ENCODE measurements at places on chromosomes 12 and 14.

DNA sequence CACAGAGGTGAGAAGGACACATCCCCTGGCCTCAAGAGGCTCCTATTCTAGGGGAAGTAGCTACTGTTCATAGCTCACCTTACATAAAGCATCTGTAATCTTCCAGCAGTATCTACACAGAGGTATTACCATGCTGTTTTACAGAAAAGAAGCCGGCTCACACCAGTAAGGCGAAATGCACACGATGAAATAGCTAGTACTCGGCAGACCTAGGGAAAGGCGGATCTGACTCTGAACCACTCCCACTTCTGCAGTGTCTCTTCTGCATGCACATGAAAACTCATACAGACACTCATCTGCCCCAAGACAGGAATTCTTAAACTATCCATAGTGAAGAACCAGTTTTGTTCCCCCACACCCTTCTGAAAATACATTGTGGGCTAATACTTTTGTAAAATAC lies 73.6 kb downstream of the IQSEC3 start:
- no peak for DNase-seq

GRCh38 chr14:80003138-80003537 lies 208.2 kb downstream of the DIO2 start:
- DNase-seq, result no peak

GRCh38 chr14:78790271-78790670 lies 620.1 kb downstream of the NRXN3 start:
- no peak for DNase-seq

DNA sequence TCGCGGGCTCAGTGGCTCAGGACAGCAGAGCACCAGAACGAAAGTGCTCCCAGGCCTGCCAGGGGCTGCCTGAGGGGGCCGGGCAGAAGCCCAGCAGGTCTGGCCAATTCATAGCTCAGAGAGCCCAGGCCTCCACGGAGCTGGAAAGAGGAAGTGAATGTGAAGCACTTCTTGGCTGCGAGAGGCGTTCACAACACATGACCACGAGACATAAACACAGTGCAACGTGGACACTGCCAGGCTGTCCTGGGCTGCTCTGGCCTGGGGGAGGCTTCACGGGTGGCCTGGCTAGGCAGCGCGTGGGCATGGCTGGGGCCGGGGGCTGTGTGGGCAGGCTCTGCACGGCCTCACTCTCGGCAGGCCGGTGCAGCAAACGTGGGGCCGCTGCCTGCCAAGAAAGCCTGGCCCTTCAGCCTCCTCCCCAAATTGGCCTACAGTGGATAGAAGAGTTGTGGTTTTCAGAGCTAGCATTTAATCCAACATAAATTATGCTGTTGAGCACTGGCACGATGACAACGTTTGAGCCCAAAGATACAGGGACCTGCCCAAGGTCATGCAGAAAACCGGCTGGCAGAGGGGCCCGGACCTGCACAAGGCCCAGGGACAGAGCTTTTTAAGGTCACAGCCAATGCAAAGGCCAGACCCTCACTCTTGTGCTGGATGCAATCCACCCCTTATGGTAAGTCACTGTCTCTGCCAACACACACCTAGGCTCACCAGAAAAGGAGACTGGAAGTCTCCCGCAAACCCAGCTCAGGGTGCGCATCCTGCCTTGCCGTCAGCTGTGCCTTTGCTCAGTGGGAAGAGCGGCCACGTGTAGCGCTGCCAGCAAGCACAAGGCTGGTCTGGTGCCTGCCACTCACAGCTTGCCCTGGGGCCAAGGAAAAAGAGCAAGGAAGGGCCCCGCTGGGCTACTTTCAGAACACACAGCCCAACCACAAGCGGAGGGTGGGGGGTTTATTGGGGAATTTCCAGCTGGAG lies 8.6 kb downstream of the SLC25A29 start:
- DNase-seq, result no peak

- DNase-seq, result no peak
Observed at GRCh38 chr14:97315790-97316189, 518.6 kb downstream of the VRK1 start.

DNA sequence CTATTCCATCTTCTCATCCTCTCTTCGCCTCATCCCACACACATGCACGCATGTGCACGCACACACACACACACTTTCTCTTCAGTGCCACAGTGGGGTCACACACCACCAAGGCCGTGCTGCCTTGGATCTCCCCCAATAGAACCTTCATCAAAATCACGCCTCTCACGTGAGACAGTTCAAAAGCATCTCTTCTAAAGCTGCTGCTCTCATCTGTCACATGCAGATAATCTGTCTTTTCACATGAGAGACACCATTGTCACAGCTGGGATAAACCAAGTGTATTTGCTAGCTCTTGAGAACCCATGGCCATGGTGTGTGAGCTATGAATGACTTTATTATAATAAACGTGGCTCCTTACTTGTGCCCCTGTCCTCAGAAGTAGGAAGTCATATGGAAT lies 218.7 kb downstream of the EGLN3 start:
- DNase-seq, result no peak

GRCh38 chr12:103441437-103442181 lies 54.2 kb downstream of the C12orf42 start:
- no peak for DNase-seq

- DNase-seq, result no peak
Observed at GRCh38 chr12:73181244-73181643, 909.1 kb downstream of the TRHDE start.

DNA sequence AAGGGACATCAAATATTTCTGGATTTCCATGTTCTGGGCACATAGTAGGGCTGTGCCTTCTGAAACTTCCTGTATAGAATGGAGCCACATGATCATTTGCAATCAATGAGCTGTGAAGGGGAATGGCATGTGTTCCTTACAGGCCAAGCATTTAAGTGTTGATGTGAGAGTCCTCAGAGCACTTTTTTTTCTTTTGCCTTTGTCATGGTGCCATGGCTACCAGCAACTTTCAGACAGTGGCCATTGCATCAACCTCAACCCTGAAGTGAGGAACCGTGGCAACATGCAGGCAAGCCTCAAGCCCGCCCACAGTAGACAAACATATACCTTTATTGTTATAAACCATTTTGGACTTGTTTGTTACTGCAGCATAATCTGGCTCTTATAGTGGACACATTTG lies 948.1 kb downstream of the NRXN3 start:
- no peak for DNase-seq

DNA sequence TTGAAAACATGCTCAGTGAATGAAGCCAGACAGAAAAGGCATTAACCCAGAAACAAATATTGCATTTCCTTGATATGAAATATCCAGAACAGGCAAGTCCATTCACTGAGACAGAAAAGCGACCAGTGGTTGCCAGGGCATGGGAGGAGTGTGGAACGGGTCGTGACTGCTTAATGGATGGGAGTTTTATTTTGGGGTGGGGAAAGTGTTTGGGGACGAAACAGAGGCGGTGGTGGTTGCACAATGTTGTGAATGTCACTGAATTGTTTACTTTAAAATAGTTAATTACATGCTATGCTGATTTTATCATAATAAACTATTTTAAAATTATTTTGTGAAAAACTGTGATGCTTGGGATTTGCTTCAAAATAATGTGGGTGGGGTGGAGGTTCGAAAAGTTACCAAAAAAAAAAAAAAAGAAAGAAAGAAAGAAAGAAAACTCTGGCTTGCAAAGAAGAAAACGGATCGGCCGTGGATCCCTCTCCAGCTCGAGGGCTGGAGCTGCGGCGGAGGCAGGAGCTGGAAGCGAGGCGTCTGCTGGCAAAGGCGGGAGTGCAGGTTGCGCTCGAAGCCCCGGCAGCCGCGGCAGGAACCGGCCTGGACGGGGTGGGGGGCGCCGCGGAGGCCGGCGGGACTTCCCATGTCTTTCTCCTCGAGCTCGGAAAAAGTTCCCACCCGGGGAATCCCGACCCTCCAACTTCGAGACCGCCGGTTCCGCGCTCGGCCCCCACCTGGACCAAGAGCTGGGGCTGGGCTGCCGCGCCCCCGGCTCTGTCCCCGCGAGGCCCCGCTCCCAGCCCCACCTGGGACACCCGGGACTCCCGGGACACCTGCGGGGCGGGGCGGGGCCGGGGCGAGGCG lies 524 bp upstream of the P2RX2 start:
- DNase-seq, result no peak

- DNase-seq, result no peak
Observed at GRCh38 chr12:102570256-102570655, 89.9 kb upstream of the IGF1 start.

DNA sequence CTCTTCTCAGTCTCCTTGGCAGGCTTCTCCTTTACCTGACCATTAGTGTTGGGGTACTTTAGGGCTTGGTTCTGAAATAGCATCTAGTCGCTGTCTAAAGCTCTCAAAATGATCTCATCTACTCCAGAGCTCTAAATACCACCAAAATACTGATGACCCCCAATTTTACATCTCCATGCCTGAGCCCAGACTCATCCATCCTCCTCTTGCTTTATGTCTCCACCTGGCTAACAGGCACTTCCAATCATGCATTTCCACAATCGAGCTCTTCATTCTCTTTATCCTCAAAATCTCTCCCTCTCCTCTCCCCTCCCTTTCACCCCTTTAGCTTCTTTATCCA lies 40.5 kb upstream of the PTGR2 start:
- DNase-seq, result no peak

- DNase-seq, result no peak
Observed at GRCh38 chr12:131735153-131735456, 24.2 kb downstream of the SFSWAP start.

DNA sequence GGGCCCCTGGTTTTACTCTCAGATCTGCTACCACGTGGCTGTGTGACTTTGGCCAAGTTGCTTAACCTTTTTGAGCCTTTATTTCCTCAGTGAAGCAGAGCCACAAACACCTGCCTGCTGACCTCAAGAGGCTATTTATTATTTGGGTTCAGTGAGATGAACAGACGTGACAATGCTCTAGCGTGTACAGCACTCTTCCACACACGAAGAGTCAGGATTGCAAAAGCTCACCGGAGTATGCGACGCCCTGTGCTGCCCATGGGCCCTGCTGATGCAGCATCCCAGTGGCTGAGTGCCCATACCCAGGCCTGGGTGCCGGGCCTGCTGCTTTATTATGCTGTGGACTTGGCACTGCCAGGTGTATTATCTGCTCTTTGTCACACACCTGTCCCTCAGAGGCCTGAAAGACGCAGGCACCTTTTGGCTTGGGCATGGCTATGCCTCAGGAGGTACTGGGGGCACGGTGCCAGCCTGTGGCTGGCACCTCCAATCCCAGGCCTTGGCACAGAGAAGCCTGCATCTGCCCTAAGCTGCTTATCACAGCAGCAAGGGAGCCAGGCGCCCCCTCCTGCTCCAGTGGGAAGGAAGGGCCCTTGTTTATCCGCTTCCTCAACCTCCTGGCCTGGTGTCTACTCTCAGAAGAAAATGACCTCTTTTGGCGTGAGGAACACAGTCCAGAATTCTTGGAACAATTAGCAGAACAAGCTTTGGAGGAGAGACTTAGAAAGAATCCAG lies 22.3 kb upstream of the TC2N start:
- DNase-seq, result no peak

DNA sequence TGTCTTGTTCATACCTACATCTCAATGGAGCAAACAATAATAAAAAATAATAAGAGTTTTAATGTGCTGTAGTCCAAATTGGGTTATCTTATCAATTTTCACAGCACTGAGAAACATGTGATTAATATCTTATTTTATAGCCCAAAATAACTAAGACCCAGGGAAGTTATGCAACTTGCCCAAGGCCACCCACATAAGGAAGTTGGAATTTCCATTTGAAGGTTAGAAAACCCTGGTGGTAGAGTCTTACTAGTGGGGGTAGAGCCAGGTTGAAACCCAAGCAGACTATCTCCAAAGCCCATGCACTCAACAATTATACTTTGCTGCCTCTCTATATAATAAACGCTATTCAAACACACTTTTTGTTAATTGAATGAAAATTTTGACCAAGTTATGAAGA lies 270.0 kb upstream of the CAND1 start:
- no peak for DNase-seq

- DNase-seq, result no peak
Observed at GRCh38 chr12:34097213-34097612, 74.9 kb downstream of the ALG10 start.
